ENCODE measurements at places on chromosomes 4 and X.

DNA sequence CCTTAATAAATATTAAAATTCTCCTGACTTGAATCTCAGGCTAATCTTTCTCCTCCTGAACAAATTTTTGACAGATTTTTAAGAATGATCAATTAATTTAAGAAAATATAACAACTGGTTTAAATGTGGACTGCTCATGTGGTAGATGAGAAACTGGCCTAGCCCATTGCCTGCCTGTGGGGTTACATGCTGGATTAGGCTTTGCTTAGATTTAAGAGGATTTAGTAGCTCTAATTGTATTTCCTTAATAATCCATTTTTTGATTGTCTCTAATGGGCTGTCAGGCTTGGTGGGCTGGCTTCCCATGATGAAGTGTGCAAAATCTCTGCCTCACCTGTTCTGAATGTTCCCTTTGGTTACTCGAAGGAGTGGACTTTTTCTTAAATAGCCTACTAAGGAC is 27.8 kb upstream of the LIMCH1 start:
- no peak for DNase-seq

DNA sequence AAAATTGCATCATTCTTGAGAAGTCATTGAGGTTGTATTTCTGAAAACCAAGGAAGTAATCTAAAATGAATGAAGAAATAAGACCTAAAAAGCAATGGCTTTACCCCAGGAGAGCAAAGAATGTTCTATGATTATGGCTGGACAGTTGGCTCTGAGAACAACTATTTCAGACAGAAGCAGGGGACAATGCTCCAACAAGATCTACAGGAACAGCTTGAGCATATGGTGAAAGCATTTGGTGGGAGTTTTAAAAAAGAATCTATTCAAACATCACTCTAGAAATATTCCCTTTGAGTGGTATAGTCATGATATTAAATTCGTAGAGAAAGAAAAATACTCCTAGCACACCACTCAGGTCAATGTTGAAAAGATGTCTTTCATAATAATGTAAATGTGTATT is 26.7 kb downstream of the DYNLT3 start:
- no peak for DNase-seq

- DNase-seq = no peak
Measured at GRCh38 chr4:143320113-143320512, 16.6 kb upstream of the GAB1 start.

GRCh38 chrX:154333837-154334271 is 38.3 kb downstream of the TKTL1 start:
- DNase-seq = no peak

GRCh38 chr4:84920617-84921016 is 45.9 kb downstream of the WDFY3 start:
- no peak for DNase-seq

DNA sequence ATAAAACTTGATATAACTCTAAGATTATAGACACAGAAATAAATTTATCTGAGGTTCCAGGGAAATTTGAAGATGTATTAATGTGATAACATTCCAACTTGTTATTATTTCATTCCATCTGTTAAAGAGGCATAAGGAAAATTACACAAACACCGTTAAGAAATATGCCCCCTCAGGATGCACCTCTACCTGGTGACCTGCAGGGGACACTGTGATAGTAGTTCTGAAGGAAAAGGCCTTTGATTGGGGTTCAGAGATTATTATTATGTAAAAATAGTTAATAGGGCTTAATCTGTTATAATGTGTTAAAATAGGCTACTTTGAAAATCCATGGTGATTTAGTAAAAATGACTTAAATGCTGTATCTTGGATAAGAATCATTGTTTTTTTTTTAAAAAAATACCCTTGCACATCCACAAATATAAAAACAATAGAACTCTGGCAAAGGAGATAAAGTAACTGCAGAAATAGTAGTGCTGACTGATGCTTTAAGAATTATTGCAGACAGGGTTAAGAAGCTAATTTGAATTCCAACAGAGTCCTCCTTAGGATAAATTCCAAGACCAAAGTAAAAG is 6.1 kb upstream of the ABRAXAS1 start:
- no peak for DNase-seq

DNA sequence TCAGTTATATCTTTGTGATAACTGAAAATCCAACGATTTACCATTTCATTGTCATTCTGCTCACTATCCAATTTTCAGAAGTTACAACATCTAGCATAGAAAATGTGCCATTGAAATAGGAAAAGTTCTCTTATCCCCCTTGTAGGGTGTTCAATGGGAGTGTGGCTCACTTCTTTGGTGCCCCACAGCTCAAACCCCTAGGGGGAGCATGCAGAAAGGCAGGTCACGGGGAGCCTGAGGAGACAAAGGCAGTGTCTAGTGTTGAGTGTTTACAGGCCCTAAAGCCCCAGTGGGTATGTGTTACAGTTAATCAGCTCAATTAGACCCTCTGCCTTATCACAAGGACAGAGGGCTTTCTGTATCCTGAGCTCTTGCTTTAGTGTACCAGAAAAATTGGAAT is 243.4 kb upstream of the GRID2 start:
- no peak for DNase-seq

DNA sequence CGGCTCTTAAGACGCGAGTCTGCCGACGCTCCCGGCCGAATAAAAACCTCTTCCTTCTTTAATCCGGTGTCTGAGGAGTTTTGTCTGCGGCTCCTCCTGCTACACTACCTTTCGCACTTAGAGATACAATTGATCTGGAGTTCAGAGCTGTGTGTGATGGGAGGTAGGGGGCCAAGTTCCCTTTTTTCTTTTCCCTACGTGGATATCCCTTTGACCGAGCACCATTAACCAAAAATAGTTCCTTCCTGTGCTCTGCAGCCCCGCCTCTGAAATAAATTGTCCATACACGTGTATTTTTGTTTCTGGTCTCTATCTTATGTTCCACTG is 555 bp upstream of the PGM2 start:
- no peak for DNase-seq

GRCh38 chr4:175542786-175543185 is 269.3 kb downstream of the GPM6A start:
- peak; percentile 58 for DNase-seq

GRCh38 chrX:85111347-85111746 is 107.7 kb downstream of the APOOL start:
- peak; percentile 14 for DNase-seq
